ENCODE measurements at places on chromosomes 12 and 14. TPM values are rescaled to one million over a fixed set of nuclear protein-coding genes. Genes with fewer than 3 reads are reported as not detected.

The DUSP16 gene
- 10.5 TPM for total RNA-seq

The DCN gene
- 7.9 TPM for total RNA-seq

The EGLN3 gene
- total RNA-seq: 18.0 TPM

The PZP gene
- not detected for total RNA-seq

The LALBA gene
- not detected for total RNA-seq

The HSPB8 gene
- total RNA-seq: 3.4 TPM

The GARIN6 gene
- not detected for total RNA-seq

The KRT2 gene
- total RNA-seq: 0.28 TPM

The RBM25 gene
- 26.4 TPM for total RNA-seq

The ALDH6A1 gene
- total RNA-seq: 9.0 TPM

The NRL gene
- total RNA-seq: 1.5 TPM

The RD3L gene
- total RNA-seq: not detected

The DHRS1 gene
- 85.4 TPM for total RNA-seq

The WNT5B gene
- 8.7 TPM for total RNA-seq

The IL26 gene
- total RNA-seq: not detected

The ANKS1B gene
- not detected for total RNA-seq

The CLEC7A gene
- 0.14 TPM for total RNA-seq

The PSMD9 gene
- total RNA-seq: 81.9 TPM

The SDSL gene
- total RNA-seq: 2.3 TPM

The SLC22A17 gene
- 3.8 TPM for total RNA-seq

The BRMS1L gene
- total RNA-seq: 7.0 TPM

The BATF gene
- total RNA-seq: 2.1 TPM

The PARP2 gene
- total RNA-seq: 12.9 TPM

The TGFB3 gene
- total RNA-seq: 4.5 TPM
